DMS53 (cell line): ENCODE measurements at places on chromosomes 2 and 18.

GRCh38 chr2:112690853-112691401, 29.9 kb upstream of the NT5DC4 start:
- peak; percentile 85 for DNase-seq

DNA sequence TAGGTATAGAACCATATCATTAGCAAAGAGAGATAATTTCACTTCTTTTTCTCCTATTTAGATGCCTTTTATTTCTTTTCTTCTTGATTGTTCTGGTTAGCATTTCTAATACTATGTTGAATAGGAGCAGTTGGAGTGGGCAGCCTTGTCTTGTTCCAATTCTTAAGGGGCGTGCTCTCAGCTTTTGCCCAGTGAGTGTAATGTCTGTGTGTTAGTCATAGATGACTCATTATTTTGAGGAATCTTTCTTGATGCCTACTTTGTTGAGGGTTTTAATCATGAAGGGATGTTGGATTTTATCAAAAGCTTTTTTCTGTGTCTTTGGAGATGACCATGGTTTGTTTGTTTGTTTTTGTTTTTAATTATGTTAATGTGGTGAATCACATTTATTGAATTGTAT, 1453.1 kb upstream of the SLC39A10 start:
- peak; percentile 35 for DNase-seq

DNA sequence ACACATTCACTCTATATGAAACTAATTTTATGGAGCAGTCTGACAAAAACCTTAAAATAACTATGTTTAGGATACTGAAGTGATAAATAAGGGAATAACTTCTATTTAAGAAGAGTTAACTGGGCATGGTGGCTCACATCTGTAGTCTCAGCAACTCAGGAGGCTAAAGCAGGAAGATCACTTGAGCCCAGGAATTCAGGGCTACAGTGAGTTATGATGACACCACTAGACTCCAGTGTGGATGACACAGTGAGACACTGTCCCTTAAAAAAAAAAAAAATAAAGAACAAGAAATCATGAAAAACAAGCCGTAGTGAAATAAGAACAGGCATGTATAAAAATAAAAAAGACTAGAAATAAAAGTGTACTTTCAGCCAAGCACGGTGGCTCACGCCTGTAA, 82.0 kb downstream of the THADA start:
- no peak for DNase-seq

GRCh38 chr18:44695503-44695902, 14.8 kb downstream of the SETBP1 start:
- DNase-seq = no peak

- no peak for DNase-seq
Observed at GRCh38 chr2:239464166-239465016, 63.6 kb upstream of the HDAC4 start.

GRCh38 chr18:21489119-21489750, 111.3 kb downstream of the ESCO1 start:
- DNase-seq = peak; percentile 73

DNA sequence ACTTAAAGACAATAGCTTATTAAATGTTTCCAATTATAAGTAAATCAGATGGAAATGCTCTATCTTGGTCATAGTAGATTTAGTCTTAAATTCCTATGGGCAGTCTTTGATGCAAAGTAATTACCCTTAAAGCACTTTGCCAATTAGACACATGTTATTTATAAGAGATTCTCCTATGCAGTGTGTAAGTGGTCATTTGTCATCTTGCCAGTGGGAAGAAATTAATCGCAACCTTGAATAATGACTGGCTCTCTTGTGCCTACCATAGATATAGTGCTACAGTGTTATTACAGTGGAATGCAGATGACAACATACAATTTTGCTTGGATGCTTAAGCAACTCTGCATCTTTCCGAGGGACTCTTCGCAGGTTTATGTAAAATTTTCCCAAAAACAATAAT, 311.0 kb upstream of the THUMPD2 start:
- DNase-seq = no peak

DNA sequence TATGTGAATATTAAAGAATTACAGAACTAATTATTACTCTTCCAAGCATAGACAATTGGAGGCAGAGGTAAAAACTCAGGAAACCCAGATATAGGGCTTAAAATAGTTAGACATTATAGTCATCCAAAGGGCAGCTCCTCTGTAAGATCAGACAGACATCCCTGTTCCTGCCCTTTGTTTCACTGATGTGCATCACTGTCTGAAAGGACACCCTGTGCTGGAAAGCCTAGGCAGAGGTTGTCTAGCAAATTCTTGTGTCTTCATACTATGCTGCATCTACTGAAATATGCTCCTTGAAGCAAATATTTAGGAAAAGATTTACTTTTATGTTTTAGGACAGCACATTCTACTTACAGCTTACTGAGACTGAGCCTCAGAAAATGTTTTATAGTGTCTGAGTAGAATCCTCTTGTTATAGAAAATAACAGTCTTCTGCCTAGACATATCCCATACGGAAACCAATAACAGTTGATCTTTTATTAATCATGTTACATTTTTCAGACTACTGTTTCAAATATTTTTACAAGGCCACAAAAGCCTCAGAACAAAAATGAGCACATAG, 977.3 kb upstream of the CDH2 start:
- no peak for DNase-seq

DNA sequence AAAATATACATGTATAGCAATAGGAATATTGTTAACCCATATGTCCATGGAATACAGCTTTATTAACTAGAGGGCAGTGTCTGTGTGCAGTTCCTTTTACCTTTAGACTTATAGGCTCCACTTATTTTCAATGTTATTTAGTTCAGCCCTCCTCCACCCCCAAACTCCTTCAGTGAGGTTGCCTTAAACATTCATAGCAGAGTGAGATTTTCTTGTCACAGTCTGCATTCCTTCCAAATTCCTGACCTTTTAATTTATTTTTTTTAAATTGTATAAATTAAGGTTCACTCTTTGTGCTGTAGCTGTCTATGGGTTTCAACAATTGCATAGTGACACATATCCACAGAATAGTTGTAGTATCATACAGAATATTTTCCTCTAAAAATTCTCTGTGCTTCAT, 30.9 kb downstream of the TFPI start:
- no peak for DNase-seq

- no peak for DNase-seq
Observed at GRCh38 chr2:455015-455705, 167.3 kb upstream of the ALKAL2 start.

GRCh38 chr2:56705713-56706112, 521.9 kb downstream of the CCDC85A start:
- DNase-seq = no peak

DNA sequence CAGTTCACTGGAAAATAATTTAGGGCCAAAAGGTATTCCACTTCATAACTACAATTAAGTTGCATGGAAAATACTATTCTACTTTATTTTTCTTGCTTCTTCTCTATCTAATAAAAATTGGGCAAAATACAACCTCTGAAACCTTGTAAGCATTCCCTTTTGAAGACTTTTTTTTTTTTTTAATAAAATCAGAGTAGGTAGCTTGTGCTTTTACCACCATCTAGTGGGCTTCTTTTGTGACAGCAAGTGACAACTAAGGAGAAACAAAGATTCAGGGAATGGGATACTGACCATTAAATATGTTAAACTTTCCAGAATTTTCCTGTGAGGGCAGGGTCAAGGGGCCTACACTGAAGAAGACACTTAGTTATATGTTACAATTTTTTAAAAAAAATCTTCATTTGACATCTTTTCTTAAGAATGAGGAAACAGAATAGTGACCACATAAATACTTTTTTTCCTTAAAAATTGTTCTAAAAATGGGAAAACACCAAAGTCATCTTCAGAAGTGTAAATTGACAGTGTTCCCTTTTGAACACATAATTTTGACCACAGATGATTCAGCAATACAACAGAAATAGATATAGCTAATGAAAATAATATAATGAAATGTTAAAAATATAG, 1183.2 kb upstream of the ACVR2A start:
- DNase-seq = peak; percentile 42

DNA sequence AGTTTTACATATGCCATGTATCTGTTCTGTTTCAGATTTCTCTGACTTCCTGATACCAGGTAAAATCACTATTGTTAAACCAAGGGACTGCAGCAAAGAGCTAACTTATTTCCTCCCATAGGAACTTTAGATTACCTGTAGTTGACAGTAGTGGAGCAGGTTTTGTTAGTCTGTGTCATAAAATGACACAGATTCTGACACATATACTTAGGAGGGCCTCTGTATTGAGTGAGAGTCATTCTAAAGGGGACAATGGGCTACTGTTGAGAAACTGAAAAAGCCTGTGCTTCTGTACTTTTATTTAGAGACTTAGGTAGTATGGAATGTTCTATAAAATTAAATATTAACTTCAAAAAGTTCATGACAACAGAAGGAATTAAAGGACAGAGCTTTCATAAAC, 48.2 kb downstream of the KCMF1 start:
- peak; percentile 39 for DNase-seq

DNA sequence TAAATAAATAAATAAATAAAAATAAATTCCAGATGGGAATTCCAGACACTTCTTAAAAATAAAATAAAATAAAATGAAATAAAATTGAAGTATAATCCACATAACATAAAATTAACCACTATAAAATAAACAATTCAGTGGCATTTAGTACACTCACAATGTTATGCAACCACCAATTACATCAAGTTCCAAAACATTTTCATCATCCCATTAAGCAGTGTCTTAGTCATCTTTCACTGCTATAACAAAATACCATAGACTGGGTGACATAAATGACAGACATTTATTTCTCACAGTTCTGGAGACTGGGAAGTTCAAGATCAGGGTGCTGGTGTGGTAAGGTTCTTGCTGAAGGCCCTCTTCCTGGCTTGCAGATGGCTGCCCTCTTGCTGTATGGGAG, 22.6 kb upstream of the PROKR1 start:
- DNase-seq = no peak

GRCh38 chr2:210268281-210268680, 43.0 kb upstream of the ACADL start:
- DNase-seq = no peak

- no peak for DNase-seq
Observed at GRCh38 chr2:241864168-241864849, 5.2 kb upstream of the RTP5 start.

GRCh38 chr2:227450926-227451654, 20.9 kb upstream of the AGFG1 start:
- no peak for DNase-seq

DNA sequence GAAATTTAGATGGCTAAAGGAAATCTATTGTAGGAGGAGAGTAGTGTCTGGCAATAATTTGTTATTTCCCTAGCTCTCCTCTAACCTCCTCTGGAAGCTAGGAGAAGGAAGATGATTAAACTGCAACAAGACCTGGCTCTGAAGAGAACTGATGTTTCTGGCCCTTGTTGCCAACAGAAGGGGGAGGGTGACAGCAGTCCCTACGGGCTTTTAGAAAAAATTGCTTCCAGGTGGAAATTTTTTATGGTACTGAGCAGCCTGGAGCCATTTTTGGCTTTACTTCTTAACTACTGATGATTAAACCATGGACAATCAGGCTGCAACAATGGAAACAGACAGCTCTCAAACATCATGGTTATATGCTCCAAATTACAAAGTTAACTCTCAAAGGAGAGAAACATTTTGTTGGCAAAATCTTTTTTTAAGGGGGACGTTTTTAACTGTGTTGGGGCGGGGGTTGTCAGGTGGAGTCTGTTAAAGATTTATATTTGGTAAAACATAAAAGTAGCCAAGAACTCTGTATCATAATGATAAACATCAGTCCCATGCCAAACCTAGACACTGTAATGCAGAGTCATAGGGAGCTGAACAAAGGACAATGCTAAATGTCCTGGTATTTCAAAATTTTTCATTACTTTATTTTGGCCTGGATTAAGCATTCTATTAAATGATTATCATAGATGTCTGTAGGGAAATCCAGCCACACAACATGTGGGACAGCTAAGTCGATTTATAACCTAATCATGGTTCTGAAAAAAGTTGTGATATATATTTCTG, 70.0 kb downstream of the EXOC6B start:
- DNase-seq = no peak

- no peak for DNase-seq
Observed at GRCh38 chr18:79685281-79685680, 5.7 kb downstream of the CTDP1 start.

DNA sequence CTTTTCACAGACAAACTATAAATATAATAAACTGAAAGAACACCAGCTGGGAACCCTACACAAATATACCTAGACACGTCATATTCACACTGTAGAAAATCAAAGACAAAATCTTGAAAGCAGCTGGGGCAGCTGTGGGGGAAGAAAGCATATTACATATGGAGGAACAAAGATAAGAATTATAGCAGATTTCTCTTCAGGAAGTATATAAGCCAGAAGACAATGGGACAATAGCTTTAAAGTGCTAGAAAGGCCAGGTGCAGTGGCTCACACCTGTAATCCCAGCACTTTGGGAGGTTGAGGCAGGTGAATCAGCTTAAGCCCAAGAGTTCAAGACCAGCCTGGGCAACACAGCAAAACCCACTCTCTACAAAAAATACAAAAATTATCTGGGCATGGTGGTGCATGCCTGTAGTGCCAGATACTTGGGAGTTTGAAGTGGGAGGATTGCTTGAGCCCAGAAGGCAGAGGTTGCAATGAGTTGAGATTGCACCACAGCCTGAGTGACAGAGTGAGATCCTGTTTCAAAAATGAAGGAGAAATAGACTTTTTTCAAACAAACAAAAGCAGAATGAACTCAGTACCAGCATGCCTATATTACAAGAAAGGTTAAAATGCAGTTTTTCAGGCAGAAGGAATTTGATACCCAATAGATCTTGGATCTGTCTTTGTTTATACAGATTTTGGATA, 26.8 kb upstream of the ERCC3 start:
- no peak for DNase-seq

DNA sequence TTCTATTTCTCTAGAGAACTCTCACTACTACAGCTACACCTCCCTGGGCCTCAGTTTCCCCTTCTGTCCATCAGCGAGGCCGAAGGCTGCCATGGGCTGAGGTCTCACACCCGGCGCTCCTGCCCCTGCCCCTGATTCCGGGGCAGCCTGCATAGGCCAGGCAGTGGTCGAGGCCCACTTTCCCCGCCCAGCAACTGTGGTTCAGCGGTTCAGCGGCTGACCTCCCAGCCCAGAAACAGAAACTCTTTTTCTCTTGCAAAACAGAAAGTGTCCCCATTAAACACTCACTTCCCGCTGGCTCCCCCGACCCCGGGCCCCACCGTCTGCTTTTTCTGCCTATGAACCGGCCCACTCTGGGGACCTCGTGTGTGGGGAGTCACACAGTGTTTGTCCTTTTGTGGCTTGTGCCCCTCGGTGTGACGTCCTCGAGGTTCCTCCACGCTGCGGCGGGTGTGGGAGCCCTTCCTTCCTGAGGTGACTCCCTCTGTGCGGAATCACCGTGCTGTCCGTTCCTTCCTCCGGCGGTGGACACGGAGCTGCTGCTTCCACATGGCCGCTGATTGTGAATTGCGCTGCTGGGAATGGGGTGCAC, 16.0 kb downstream of the PDCD1 start:
- DNase-seq = no peak
